Non-pigmented ciliary epithelial cell (primary cell): ENCODE measurements at places on chromosomes 2 and 18.

DNA sequence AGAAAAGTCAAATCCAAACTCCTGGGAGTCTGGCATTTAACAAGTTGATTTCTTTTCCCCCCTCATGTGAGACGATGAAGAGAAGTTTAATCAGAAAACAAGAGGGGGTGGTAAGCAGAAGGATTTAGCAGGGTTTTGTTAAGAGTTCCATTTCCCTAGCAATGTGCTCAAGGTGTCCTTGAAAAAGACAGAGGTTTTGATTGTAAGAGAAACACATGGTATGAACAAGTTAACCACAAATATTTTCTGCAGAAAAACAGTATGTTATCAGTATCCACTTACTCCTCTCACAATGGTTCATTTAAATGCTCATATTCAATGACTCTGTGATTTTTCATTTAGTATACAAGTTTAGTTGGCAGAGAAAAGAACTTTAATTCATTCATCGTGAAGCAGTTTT lies 26.8 kb downstream of the LAMA1 start:
- DNase-seq: peak; percentile 10

GRCh38 chr18:24168496-24168895 lies 29.6 kb downstream of the CABYR start:
- DNase-seq: no peak

- no peak for DNase-seq
Observed at GRCh38 chr2:126774290-126774689, 118.3 kb downstream of the GYPC start.

DNA sequence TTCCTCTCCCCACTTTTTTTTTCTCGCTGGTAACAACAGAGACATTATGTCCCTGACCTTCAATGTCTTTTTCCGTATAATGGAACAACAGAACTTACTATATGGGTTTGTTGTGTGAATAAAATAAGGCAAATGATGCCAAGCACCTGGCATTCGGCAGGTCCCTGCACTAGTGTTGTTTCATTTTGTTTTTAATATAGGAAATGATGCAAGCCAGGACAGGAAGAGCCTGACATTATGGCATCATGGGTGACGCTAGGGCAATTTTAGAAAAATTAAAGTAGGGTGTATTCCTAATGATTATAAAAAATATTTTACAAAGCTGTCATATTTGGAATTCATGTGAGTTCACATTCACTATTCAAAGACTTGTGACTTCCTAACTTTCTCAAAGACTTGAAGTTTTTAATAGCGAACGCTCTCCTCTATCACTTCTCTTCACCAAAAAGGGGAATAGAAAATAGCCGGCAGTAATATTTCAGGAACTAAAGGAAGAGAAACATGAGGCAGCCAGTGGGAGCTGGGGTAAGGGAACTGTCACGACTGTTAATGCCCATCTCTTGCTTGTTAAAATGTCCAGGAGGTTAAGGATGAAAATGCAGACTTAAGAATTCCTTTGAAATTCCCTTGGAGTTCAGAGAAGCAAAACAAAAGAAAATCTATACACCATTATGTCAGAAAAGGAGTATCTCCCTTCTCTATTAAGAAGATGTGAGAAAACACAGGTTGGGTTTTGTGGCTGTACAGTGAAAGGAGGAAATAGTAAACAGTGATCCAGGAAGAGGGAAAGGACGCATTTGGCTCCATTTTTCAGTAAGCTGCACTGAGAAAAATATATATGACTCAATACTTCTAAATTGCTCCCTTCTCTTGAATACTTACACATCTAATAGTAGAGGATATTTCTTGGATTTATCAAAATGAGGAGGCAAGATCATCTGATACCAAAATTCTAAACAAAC lies 60.2 kb downstream of the DPP4 start:
- no peak for DNase-seq

DNA sequence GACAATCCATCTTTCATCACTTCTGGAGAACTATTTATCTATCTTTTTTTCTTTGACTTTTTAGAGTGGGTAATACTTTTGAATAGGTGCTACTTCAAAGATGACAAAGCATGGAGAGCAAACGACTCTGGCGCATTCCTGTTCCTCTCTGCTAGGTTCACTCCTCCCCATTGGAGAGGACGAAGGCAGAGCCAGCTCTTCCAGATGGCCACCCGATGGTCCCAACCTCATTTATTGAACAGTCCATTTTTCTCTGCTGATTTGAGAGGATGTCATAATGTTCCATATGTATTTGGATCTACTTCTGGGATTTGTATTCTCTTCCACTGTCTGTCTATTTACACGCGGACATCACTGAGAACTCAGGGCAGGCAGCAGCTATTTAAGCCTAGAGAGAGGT lies 284.3 kb upstream of the CXCR4 start:
- DNase-seq: no peak

GRCh38 chr2:119730671-119731177 lies 29.0 kb upstream of the PTPN4 start:
- no peak for DNase-seq

- DNase-seq: no peak
Observed at GRCh38 chr18:27171993-27172392, 13.1 kb downstream of the CHST9 start.
